ENCODE measurements at places on chromosomes 5 and 9. TPM values are rescaled to one million over a fixed set of nuclear protein-coding genes. Genes with fewer than 3 reads are reported as not detected.

DNA sequence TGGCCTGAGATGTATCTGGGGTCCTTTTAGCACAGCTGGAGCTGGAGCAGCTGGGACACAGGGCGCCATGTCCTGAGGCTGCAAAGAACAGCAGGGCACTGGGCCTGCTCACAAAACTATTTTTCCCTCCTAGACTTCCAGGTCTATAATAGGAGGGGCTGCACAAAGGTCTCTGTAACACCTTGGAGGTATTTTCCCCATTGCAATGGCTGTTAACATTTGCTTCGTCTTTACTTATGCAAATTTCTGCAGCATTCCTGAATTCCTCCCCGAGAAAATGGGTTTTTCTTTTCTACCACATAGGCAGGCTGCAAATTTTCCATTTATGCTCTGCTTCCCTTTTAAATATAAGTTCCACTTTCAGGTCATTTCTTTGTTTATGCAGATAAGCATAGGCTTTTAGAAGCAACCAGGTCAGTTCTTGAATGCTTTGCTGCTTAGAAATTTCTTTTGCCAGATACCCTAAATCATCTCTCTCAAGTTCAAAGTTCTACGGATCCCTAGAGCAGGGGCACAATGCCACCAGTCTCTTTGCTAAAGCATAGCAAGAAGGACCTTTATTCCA is 130.8 kb downstream of the PCSK1 start:
- DNase-seq: no peak

- no peak for DNase-seq
Measured at GRCh38 chr9:32618261-32618660, 17.2 kb downstream of the TAF1L start.

PGGT1B gene
- polyA plus RNA-seq: 5.8 TPM

DNA sequence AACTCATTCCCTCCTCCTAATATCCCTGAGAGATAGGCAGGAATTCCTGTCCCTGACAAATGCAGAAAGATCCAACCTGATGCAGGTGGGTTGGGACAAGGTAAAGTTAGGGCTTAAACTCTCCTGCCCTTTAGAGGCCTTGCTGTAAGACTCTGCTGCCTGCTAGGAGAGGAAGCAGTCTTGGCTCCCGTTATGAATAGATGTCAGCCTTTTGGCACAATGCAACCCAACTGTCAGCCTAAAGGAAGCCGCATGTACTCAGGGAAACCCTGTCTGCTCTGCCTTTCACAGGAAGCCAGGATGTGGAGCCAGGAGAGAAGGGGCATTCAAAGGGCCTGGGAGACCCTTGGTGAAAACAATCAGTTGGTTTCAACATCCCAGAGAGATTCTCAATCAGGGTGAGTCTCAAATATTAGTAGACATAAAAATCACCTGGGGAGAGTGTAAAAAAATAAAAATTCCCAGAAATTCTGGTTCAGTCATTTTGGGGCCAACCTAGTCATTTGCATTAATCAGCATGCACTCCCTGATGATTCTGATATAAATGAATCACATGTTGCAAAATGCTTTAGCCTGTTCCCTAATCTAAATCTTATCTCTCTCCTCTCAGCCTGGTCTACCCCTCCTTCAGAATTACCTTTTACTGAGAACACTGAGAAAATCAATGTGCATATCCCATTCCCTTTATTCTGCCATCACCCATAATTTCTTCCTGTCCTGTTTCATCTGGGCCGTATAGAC is 136.2 kb upstream of the TRIM32 start:
- DNase-seq: no peak

GRCh38 chr5:103358305-103358995 is 99.9 kb downstream of the MACIR start:
- DNase-seq: peak; percentile 59

DNA sequence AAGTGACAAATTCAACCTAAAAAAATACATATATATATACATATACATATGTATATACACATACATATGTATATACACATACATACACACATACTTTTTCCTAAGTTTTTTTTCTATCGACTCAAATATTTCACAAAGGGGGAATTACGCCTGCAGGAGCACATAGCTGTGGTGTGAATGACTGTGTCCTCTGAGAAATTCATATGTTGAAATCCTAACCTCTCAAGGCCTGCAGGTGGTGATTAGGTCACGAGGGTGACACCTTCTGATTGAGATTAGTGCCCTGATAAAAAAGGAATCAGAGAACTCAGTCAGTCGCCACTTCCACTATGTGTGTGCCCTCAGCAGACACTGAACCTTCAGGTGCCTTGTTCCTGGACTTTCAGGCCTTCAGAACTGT is 248.7 kb downstream of the SEMA5A start:
- DNase-seq: no peak

PDE6A gene
- 1.3 TPM for polyA plus RNA-seq

- no peak for DNase-seq
Measured at GRCh38 chr5:26647781-26648180, 390.6 kb downstream of the CDH9 start.

DNA sequence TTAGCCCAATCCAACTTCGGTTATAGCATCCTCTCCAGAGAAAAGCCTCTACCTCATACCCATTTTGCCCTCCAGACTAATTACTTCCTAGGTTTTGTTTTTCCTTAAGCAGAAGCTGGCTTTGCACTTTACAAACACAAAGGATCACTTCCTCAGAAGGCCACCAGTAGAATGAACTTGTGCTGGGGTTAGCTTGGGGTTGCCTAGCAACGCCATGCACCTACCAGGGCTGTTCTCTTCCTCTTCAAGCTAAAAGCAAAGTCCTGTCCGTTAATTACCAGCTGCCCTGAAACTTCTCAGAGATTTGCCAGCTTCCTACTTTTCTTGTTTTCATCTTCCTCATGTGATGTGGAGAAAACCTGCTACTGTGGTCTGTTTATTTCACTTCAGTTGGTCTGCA is 132.0 kb upstream of the WWC1 start:
- DNase-seq: peak; percentile 93

DNA sequence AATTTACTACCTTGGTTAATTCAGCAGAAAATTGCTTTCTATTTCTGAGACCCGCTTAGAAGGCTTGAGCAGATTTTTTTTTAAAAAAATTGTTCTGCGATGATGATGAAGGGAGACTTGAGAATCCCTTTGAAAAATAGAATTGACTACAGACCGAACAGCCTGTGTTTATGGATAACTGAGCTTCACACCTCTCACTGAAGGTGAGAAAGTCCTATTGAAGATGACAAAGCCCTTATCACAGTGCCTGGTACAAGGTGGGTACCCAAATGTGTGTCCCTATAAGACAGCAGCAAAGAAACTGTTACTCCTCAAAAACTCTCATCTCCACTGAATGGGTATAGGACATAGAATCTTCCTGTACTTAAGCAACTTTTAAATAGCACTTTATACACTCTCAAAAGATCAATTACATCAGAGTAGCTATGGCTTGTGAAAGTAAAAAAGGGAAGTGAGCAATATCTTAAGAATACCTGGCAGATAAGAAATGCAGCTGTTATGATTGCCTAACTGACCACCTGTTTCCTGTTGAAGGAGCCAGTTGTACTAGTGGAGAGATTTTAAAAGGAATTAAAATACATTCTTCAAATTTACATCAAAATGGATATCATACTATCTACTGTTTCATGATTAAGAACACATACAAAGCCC is 419.7 kb downstream of the CHSY3 start:
- DNase-seq: no peak

DNA sequence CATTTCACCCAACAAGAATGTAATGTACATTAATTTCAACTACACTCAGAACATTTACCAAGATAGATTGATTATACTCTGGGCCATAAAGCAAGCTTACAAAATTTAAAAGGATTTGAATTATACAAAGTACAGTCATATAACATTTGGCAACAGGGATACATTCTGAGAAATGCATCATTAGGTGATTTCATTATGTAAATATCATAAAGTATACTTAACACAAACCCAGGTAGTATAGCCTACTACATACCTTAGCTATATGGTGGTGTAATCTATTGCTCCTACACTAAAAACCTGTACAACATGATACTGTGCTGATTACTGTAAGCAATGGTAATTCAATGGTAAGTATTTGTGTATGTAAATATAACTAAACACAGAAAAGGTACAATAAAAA is 202.9 kb downstream of the MPDZ start:
- DNase-seq: no peak

- DNase-seq: no peak
Measured at GRCh38 chr5:1006656-1007071, 1.9 kb upstream of the NKD2 start.

- no peak for DNase-seq
Measured at GRCh38 chr9:35333551-35333950, 156.4 kb upstream of the RUSC2 start.

DNA sequence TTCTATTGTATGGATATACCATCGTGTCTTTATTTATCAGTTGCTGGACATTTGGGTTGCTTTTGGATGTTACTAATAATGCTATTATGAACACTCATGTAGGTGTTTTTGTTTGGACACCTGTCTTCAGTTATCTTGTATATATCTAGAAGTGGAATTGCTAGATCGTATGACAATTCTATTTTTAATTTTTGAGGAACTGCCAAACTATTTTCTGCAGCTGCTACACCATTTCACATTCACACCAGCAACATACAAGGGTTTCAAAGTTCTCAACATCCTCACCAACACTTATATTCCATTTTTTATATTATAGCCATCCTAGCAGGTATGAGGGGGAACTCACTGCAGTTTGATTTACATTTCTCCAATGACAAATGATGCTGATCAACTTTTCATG is 324.6 kb downstream of the CAAP1 start:
- no peak for DNase-seq

GRCh38 chr5:179916523-179916922 is 8.8 kb upstream of the TBC1D9B start:
- no peak for DNase-seq

DNA sequence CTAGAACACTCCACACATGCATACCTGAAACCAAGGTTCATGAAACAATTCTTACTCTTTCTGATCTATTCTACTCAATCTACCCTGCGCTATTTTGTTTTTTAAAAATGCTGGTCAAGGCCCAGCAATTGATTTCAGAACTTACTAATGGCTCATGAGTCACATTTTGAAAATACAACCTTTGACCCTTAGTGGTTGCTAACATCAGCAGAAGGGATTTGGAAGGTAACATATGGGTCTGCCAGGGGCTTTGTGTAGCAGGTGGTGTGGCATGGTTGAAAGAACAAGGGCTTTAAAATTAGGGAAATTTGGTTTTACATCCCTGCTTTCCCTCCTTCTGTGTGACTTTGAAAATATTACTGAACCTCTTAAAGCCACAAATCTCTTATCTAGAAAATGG is 101.4 kb downstream of the ATG10 start:
- DNase-seq: no peak

- peak; percentile 14 for DNase-seq
Measured at GRCh38 chr5:36957953-36958537, 81.5 kb downstream of the NIPBL start.

LCN12 gene
- polyA plus RNA-seq: 2.2 TPM

- DNase-seq: peak; percentile 23
Measured at GRCh38 chr9:90915693-90916092, 114.1 kb downstream of the SYK start.

DNA sequence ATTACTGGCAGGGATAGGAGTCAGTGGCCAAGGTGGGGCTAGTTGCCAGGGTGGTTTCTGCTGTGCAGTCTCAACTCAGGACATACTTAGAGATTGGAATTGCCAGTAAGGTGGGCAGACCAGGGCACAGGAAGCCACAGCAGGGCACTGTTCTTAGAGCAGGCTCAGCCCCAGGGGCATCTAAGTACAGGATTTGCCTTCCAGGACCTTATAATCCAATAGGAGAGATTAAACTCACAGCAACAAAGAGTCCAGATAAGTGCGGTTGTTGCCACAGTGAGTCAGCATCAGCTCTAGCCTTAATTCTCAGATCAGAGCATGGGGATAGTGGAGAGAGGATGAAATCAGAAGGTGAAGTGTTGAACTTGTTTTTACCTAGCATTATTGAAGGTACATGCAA is 265.8 kb upstream of the TRPC7 start:
- DNase-seq: no peak

- DNase-seq: no peak
Measured at GRCh38 chr9:110382731-110383130, 45.1 kb upstream of the TXNDC8 start.

SUSD1 gene
- polyA plus RNA-seq: 3.8 TPM

Data from small intestine (tissue), 16 donors.